ENCODE measurements at places on chromosomes 11 and 22.

- no peak for DNase-seq
These were observed 62.7 kb upstream of the NECTIN1 start for GRCh38 chr11:119791701-119792151.

GRCh38 chr22:19799322-19800190 is 39.0 kb downstream of the TBX1 start:
- peak; percentile 89 for DNase-seq

- DNase-seq = no peak
These were observed 30.8 kb upstream of the EXPH5 start for GRCh38 chr11:108624196-108624925.

GRCh38 chr11:113504071-113504470 is 28.9 kb upstream of the DRD2 start:
- no peak for DNase-seq

DNA sequence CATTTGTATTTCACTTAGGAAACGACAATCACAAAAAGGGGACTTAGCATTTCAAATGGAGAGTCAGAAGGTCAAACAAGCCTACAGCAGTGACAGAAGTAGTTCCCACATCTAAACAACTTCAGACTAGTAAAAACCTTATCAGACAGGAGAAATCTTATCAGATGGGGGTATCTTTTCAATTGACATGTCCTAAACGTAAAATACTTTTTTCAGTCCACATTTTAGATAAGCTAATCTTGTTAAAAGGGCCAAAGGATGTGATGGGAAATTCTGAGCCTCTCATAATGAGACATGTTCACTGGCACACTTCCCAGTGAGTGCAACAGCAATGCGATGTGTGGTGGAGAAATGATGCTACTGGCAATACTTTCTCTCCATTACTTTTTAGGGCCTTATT is 2.4 kb downstream of the MAPK1 start:
- DNase-seq = no peak

DNA sequence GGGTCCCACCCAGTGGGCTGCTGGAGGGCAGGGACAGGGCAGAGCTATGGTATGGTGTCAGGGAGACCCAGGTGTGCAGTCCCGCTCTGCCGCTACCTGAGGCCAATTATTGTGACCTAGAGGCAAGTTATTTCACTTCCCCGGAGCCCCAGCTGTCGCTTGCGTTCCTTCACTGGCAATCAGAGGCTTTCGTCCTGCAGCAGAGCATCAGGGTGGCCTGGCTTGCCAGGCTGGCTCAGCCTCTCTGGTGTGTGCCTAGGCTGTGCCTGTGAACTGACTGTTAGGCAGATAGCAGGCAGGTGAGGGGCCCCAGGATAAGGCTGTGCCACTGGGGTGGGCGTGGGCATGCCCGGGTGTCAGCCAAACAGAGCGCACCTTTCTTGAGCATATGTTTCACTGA is 31.4 kb downstream of the GLB1L2 start:
- peak; percentile 38 for DNase-seq

GRCh38 chr11:118060081-118060661 is 16.7 kb upstream of the TMPRSS4 start:
- no peak for DNase-seq

All from right forelimb (tissue), 1 donor.